ENCODE measurements at places on chromosomes 3 and 15.

GRCh38 chr3:122183893-122184590 lies 574 bp downstream of the CASR start:
- no peak for DNase-seq

GRCh38 chr15:22973286-22973685 lies 6.9 kb downstream of the CYFIP1 start:
- DNase-seq = no peak

DNA sequence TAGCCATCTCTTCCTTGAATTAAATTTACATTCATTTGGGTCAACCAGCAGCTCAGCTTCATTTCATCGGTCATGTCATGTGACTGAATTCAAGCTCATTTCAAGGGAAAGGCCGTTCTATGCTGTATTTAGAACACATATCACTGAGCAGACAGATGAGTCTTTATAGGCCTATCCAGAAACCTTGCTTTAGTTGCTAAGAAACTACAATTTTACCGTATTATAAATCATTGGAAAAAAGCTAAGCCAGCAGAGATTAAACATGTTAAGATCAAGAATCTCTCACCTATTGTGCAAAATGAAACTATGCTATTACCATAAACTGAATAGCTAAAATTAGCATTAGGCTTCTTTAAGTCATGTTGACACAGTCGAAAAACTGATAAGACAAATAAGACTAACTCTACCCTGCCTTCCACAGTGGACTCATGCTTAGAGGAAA lies 2.2 kb downstream of the NPTN start:
- DNase-seq = no peak

GRCh38 chr15:66580643-66581042 lies 14.8 kb upstream of the LCTL start:
- DNase-seq = no peak

DNA sequence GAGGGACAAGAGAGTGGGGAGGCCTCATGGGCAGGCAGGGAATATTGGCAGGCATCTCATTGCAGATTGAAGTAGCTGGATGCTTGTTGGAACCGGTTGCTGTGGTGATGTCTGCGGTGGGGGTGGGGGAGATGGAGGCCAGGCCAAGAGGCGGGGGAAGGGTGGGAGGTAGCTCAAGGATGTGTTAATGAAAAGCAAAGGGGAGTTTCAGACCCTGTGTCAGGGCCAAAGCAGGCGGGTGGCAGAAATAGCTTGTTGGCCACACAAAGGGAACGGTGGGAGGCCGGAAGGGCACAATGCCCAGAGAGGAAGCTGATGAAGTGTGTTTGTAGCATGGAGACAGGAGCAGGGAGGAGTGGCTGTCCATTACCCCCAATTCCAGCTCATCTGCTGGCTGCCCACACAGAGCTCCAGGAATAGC lies 28.0 kb downstream of the CCDC33 start:
- DNase-seq = no peak

DNA sequence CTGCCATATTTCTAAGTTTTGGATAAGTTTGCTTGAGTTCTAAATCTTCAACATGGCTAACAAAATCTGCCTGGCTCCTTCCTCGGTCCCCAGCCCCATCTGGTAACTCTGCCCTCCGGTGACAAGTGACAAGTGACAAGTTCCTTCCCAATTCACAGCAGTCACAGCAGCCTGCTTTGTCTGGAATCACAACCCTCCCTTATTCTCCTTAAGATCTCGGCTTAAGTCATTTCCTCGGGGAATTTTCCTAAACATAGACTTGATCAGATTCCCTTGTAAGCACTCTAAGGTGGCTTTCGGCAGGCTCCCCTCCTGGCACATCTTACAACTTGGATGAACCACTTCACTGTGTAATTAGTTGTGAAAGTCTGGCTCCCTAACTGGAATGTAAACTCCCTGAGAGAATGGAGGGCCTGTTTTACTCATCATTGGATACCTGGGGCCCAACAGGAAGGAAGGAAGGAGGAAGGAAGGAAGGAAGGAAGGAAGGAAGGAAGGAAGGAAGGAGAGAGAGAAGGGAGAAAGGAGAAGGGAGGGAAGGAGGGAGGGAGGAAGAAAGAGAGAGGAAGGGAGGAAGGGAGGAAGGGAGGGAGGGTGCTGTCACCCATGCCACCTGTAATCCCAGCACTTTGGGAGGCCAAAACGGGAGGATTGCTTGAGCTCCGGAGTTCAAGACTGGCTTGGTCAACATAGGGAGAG lies 126.4 kb downstream of the SHQ1 start:
- DNase-seq = no peak

GRCh38 chr3:129829640-129830039 lies 63.9 kb downstream of the TMCC1 start:
- DNase-seq = peak; percentile 19

- DNase-seq = no peak
Observed at GRCh38 chr3:14721126-14721864, 46.4 kb downstream of the C3orf20 start.

DNA sequence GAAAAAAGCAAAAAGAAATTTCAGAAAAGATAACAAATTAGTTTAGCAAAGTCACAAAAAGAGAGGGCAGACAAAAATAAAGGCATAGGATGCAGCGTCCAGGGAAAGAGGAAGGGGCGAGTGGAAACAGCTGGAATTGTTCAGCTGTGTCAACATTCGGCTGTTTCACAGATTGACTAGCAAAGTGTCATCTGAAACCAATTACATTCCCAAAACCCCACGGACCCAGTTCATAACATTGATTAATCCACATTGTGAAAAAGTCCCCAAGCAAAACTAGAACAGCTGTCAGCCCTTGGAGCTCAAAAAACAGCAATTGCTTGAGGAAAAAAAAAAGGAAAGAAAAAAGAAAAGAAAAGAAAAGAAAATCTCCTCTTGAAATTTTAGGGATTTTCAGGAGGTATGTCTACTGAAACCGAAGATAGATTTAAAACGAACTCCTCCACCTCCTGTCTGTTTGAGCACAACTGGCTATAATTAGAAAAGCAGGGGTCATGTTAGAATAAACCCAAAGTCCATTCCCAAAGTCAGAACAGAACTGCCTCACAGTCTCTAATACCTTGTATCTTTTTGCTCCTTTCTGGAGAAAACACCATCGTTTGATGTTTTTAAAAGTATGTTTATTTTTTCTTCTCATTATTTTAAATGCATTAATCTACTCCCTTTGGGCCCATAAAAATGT lies 159.6 kb downstream of the RORA start:
- DNase-seq = no peak

GRCh38 chr3:194194051-194194756 lies 58.3 kb downstream of the HES1 start:
- DNase-seq = no peak

GRCh38 chr15:80769153-80769828 lies 9.9 kb upstream of the CEMIP start:
- DNase-seq = no peak

DNA sequence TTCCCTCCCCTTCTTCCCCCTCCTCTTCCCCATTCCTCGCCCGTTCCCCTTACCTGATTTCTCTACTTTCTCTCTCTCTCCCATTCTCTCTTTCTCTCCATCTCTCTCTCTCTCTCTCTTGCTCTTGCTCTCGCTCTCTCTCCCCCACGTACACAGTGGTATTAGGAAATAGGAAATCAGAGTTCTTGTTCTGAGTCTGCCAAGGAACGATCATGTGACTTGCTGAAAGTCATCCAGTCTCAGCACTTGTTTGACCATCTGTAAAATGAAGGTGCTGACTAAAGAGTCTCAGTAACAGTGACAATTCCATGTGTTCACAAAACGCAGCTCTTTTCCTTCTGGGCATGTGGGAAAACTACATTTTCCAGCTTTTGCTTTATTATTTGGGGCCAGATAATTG lies 445.0 kb upstream of the TGFBR2 start:
- no peak for DNase-seq

DNA sequence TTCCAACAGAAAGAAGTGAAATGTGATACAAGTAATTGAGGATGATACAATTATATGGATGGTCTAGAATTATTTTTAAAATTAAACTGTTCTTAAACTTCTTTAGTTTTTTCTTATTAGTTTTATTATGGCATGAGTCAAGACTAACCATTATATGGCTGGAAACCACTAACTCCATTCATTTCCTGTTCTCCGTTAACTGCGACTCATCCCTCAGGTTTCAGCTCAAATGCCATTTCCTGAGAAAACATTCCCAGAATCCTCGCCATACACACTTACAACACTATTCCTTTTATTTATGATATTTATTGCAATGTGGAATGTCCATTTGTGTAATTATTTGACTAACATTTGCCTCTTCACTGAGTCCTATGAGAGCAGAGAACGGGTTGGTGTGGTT lies 394.1 kb downstream of the SOX2 start:
- DNase-seq = no peak

GRCh38 chr3:133121450-133121849 lies 83.3 kb downstream of the TMEM108 start:
- DNase-seq = no peak

- DNase-seq = no peak
Observed at GRCh38 chr3:176992565-176992964, 204.7 kb downstream of the TBL1XR1 start.

DNA sequence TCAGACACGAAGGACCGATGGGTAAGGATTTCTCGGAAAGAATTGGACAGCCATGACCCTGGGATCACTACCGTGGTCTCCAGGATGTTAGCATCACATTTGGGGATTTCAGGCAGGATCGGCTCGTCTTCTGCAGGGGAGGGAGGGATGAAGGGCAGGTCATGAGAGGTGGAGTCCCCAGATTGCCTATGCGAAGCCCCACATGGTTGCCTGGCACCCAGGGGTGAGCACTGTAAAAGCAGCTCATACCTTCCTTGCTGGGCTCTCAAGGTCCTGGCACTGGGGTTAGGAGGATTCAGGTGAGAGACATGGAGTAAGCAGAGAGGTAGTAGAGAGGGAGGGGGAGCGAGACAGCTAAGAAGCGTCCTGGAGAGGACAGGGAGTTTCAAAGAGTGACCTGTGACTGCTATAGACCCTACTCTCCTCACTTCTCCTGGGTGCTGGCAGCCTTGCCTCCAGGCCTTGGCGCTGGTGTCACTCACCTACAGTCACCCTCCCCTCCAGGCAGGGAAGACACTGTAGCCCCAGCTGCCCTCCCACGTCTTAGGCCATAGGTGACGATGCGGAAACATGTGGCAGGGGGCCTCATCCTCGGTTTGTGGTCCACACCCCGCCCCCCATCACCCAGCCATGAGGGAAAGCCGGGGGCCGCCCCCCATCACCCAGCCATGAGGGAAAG lies 15.0 kb upstream of the EHD4 start:
- DNase-seq = no peak

- DNase-seq = no peak
Observed at GRCh38 chr3:77179762-77180161, 139.9 kb downstream of the ROBO2 start.

- DNase-seq = no peak
Observed at GRCh38 chr3:17915341-17915740, 172.9 kb upstream of the TBC1D5 start.

GRCh38 chr15:91186904-91187656 lies 87.0 kb downstream of the SV2B start:
- DNase-seq = no peak

DNA sequence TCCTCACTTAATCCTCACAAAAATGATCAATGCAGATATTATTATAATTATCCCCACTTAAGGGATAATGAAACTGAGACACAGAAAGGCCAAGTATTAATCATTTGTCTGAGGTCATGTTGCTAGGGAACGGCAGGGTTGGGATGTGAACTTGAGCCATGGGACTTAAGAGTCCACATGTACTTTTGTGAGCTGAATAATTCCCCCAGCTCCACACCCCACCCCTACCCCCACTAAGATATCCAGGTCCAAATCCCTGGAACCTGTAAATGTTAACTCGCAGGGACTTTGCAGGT lies 290.5 kb upstream of the GADL1 start:
- no peak for DNase-seq

DNA sequence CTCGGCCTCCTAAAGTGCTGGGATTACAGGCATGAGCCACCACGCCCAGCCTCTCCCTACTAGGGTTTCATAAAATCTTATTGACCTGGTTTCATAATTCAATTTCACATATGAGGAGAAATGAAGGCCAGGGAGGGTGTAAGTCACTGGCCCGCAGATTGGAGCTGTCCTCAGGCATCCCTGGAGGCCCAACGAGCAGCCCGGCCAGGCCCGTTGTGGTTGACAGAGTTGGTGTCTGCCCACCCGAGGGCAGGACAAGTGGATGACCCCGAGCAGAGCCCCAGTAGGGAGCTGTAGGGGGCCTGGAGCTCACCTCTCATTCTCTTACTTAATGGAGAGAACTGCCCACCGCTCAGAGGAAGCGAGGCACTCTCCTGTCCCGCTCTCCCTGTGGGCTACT lies 78.9 kb downstream of the CPN2 start:
- no peak for DNase-seq

- no peak for DNase-seq
Observed at GRCh38 chr3:142886940-142887339, 1.9 kb downstream of the PCOLCE2 start.

DNA sequence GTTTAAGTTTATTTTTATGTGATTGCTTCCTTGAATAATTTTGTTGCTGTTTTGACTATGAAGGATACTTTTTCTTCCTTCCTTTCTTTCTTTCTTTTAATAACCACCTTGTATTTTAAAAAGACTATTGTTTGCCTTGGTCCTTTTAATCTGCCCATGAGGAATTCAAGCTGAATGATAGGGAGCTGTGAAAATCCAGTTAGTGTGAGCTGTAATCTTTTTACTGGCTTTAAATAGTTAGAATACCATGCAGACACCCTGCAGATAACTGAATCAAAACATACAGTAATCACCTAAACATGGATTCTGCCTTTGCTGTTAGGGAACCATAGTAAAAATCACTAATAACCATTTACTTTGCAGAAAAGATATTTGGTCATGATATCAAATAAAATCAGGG lies 110.7 kb downstream of the RSRC1 start:
- DNase-seq = no peak

DNA sequence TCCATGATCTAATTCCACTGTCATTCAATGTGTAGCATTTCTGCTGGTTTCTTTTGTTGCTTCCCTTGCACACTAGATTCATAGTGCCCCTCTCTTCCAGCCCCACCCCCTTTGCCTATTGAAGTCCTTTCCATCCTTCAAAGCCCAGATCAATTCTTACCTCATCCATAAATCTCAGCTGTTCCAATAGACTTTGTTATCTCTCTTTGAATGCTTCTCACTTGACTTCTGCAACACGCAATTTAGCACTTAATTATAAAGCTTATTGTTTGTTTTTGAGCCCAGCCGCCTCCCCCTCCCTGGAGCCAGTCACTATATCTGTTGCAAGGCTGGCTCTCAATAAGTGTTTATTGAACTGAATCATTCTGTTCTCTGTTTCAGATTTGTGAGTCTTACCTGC lies 174.6 kb upstream of the TBL1XR1 start:
- no peak for DNase-seq

DNA sequence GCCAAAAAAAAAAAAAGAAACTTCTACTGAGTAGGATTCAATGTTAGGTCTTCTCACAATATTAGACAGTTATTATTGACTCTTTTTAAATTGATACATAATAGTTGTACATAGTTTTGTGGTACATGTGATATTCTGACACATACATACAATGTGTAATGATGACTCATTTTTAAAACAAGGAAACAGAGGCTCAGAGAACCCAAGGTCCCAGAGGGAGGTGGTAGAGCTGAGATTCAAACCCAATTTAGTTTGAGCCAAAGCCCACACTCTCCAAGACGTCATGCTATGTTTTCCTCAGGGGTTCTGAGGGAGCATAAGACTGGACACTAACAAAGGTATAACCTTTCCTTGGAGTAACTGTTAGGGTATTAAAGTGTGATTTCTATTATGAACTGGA lies 40.6 kb downstream of the MYO5C start:
- no peak for DNase-seq

- no peak for DNase-seq
Observed at GRCh38 chr15:91385311-91385710, 285.3 kb downstream of the SV2B start.

All from stimulated activated CD4-positive, alpha-beta T cell treated with anti-CD3 and anti-CD28 coated beads, Interleukin-4, amount 100 ng/mL, for 24 hours (primary cell).